ENCODE measurements at places on chromosomes 2 and 18.

- DNase-seq, result no peak
These were observed 292.7 kb downstream of the RNF144A start for GRCh38 chr2:7209757-7210555.

- DNase-seq, result no peak
These were observed 49.8 kb upstream of the LGALSL start for GRCh38 chr2:64404002-64404731.

DNA sequence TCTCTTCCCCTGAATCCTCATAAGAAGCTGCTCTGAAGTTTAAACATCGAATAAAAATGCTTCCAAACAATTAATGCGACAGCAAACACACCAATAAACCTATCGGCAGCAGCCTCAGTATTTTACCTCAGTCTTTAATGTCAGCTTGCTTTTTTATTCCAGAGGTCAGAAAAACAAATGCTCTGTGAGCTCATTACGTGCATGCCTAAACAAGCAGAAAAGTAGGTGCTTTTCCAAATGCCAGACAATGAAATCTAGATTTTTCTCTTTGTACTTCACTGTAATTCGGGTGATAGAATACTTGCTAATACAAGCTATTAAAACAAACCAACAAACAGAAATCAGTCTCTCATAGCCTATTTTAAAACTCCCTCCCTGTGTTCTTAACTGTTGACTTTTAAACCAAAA lies 381.5 kb downstream of the NRXN1 start:
- no peak for DNase-seq

GRCh38 chr18:3014503-3015203 lies 1.7 kb upstream of the LPIN2 start:
- no peak for DNase-seq

DNA sequence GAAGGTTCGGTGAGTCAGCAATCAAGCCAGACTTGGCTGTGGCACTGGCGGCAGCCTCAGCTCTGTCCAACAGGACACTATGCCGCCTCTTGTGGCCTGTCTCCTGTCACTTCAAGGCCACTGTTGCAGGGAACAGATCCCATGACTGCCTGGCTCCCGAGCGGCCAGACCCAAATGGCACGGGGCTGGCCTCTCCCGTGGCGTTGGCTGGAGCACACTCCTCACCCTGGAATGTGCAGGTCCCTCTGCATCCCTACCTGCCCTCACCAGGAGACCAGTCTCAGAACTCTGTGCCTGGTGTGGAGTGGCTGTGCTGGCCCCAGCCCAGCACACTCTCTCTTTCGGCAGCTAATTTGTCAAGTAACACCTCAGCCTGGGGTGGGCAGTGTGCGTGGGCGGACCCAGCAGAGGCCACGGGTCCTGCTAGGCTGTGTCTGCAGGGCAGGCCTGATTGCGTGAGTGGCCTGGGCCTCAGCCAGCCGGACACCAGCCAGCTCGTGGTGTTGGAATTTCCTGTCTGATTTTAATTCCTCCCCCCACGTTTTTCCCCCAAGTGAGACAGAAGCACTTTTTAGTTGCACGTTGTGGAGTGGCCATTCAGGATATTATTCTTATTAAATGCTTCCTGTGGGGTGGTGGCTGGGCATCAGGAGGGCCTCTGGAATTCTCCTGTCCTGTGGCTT lies 179.3 kb downstream of the GLI2 start:
- DNase-seq, result no peak

DNA sequence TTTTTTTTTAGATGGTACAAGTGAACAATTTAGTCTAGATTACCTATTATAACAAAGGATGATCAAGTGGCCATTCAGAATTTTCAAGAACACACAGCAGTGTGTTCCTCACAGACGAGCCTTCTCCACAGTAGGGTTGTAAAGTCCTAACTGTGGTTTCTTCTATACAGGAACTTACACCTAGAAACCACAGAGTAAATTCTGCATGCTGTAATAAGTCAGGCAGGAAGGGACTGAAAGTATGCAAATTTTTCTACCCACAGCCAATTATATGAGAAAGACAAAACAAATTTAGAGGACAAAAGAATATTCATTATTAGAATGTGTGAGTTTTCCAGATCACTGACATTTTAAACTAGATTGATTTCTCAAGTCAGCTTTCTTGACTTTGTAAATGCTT lies 99.5 kb downstream of the RBMS1 start:
- no peak for DNase-seq

GRCh38 chr2:239298116-239298804 lies 102.6 kb downstream of the HDAC4 start:
- DNase-seq, result peak; percentile 75

- DNase-seq, result no peak
These were observed 30.2 kb downstream of the PKP4 start for GRCh38 chr2:158486970-158487325.

- DNase-seq, result no peak
These were observed 31.6 kb upstream of the FZD5 start for GRCh38 chr2:207801259-207801658.

DNA sequence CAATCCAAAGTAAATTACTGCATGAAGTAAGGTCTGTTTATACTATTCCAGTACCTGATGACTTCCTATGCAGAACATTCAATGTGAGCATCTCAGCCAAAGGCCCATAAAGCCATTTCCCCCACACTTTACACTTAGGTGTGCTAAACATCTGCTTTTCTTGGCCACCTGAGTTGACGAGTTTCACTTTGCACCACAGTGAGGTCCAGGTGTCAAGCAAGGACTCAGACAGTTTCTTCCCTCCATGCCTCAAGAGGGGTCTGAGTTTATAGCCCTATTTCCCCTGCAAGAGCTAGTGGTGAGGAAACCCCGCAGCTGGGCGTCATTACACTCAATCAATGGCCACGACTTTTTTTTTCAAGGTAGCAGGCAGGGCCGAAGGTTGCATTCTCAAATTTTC lies 107.7 kb downstream of the MREG start:
- no peak for DNase-seq
